ENCODE measurements at places on chromosomes 5 and 9. TPM values are rescaled to one million over a fixed set of nuclear protein-coding genes. Genes with fewer than 3 reads are reported as not detected.
A peak's percentile ranks its signal among the peaks of the same experiment; 100 is the strongest.

DNA sequence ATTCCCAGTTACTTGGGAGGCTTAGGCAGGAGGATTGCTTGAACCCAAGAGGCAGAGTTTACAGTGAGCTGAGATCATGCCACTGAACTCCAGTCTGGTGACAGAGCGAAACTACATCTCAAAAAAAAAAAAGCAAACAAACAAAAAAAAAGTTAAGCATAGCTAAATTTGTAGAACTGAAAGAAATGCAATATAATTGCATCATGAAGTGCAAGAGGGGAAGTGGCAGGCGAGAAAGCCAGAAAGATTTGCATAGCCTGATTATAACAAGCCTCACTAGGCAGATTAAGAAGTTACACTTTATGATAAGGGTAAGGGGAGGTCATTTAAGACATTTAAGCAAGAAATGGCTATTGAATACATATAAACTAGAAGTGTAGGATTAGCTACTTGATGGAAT lies 187.1 kb downstream of the EDIL3 start:
- DNase-seq: no peak

GRCh38 chr5:156402387-156402921 lies 75.5 kb downstream of the SGCD start:
- DNase-seq: no peak

DNA sequence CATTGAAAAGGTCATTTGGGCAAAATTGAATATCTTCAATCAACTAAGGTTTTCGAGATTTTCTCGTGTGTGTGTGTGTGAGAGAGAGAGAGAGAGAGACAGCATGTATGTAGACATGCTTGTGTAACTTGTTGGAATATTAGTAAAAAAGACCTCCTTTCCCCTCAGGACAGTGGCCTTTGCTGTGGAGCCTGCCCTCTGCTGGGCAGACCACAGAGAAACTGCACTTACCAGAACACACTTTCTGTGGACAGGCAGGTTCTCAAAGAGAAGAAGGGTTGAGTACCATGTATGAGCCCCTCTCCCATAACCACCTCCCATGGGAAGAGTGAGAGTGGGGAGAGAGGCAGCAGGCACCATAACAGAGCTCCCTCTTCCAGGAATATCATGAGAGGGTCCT lies 45.6 kb downstream of the CFAP90 start:
- no peak for DNase-seq

Gene NTNG2
- total RNA-seq: 2.0 TPM

DNA sequence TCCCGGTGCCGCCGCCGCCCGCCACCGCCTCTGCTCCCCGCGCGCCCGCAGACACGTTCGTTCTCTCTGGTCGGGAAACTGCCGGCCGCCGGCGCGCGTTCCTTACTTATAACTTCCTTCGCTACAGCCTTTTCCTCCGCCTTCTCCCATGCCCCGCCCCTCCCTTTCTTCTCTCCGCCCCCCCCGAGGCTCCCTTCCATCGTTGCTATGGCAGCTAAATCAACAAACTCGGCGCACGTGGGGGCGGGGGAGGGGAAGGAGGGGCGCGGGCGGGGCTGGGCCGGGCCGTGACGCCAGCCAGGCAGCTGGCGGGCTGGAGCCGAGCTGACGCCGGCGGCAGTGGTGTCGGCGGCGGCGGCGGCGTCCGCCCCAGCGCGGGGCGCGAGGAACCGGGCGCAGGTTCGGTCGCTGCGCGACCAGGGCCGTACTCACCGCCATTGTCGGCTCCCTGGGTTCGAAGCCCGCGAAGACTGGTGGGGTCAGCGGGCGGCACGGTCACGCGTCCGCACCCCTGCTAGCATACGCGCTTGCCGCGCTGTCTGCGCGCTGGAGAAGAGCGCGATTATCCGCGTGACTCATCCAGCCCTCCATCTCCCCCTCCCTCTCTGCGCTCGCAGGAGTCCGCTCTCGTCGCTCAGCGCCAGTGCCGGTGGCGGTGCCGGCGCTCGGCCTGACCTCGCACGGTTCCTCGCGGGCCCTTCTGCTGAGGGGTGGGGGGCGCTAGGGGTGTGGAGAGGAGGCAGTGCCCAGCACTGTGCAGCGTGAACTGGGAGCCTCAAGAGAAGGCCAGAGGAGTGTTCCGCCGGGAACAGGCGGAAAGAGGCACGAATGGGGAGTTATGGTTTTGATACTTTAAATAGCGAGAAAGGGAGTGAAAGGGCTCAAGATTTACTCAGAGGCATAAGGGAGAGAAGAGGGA lies at the start of gene KLF4:
Gene KLF4 (minus strand): TSS at position 83 of the 919 bp plus-strand sequence. CDS start 597 bp downstream, outside the sequence.
- peak; percentile 96 for DNase-seq

Gene TAF11L5
- total RNA-seq: not detected

Gene PCDHGA12
- total RNA-seq: 4.3 TPM

Gene GADD45G
- total RNA-seq: 81.1 TPM

Gene GRXCR2
- not detected for total RNA-seq

Gene ADAMTSL2
- 8.1 TPM for total RNA-seq

Measured in myocyte (in vitro differentiated cells).